DMS79 treated with DMSO at 0.1 percent for 48 hours (cell line): ENCODE measurements at places on chromosomes 12 and 14.

GRCh38 chr12:62375603-62376002 lies 91.0 kb upstream of the MON2 start:
- DNase-seq, result no peak

- DNase-seq, result no peak
Observed at GRCh38 chr12:47414511-47414910, 291.3 kb downstream of the RPAP3 start.

DNA sequence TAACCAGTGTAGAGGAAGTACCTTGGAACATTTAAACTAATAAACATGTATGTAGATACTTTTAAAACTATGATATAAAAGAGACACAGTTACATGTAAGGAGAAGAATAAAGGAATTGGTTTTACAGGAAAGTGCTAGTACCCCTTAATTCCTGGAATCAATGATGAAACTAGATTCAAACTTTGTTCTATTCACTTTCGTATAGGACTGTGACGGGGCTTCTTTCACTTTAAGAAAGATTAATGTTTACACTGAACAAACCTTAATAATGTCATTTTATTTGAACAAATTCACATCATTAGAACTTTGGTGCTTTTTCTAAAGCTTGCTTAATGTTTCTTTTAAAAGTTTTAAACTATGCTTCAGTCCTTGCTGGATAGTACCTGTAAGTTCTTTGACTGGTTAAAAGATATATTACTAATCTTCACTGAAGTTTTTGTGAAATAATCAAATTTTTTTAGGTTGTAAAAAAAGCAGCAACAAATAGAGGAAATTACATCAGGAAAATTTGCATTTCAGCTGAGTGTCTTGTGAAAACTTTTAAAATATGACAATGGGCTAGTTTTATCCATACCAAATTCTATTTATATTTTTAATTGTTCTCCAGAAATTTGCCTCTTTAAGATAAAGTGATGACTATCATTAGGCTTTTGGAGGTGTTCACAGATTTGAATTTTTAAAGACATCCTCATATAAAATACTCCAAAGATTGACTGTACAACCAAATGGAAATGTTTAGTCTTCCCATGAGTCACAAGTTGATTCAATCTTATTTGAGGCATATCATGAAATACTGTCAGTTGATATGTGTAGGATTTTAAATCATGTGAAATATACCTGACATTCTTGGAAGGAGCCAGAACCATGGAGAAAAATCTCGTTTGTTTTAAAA lies 36.2 kb downstream of the PAPOLA start:
- DNase-seq, result no peak

DNA sequence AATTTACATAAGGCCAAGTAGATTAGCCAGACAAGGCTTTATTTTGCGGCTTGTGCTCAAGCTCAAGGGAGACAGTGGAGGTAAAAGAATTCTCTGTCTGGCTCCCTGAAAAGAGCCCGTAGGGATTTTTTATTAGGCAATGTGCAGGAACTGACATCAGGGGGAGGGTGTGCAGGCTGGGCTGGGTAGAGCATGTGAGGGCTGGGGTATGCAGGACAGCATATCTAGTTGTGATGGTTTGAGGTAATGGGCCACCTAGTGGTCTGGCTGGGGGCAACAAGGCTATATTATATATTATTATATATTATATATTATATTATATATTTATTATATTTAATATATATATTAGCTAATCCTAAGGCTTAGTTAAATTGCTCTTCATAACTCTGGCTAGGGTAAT lies 102.1 kb downstream of the TMEM117 start:
- DNase-seq, result no peak

- peak; percentile 14 for DNase-seq
Observed at GRCh38 chr12:30796313-30796780, 41.6 kb upstream of the CAPRIN2 start.

GRCh38 chr12:75816897-75817296 lies 214.7 kb downstream of the PHLDA1 start:
- no peak for DNase-seq

GRCh38 chr14:22807432-22808087 lies 7.7 kb downstream of the SLC7A7 start:
- DNase-seq, result no peak
